GM12878 (cell line): ENCODE measurements at places on chromosomes 1 and 21.

- DNase-seq: no peak
Observed at GRCh38 chr1:237444120-237444790, 402.3 kb downstream of the RYR2 start.

DNA sequence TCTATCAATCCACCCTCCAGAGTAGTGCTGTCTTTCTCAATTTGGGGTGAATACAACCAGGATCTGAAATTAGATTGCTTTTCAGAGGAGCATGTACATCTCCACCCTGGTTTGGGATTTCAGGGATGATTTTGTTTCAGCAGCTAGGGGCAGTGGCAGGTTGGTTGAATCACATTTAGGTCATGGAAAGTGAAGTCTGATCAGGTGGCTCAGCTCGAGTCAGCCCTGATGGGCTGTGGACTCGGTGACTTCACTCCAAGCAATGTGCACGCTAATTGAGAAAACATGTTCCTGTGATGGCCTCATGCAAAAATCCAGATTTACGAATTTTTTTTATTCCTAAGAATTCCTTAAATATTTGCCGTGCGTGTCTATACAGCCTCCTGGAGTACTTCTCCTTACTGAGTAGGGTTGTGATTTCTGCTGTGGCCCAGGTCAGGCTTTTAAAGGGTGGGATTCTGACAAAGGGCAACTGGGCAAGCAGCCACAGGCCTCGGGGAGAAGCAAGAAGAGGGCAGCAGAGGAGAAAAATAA lies 7.5 kb downstream of the NGF start:
- DNase-seq: no peak

GRCh38 chr1:11134251-11134897 lies 34.7 kb upstream of the EXOSC10 start:
- no peak for DNase-seq

- DNase-seq: no peak
Observed at GRCh38 chr1:167763525-167764220, 41.9 kb downstream of the MPZL1 start.

DNA sequence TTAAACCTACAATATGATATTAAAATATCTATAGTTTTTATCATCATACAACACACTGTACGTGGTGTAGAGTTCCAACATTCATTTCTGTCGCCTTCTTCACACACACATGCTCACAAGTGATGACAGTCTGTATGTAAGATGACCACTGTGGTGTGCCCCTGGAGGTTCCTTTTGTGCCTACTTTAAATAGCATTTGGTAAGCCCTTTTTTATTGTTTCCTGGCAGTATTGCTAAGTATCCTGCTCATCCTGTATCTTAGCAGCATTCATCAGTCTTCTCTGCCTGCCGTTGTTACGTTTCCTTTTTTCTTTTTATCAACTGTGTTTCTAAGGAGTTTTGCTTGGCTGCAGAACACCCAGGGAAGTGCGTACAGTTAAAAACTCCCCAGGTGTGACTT lies 231.4 kb downstream of the CHRM3 start:
- no peak for DNase-seq

DNA sequence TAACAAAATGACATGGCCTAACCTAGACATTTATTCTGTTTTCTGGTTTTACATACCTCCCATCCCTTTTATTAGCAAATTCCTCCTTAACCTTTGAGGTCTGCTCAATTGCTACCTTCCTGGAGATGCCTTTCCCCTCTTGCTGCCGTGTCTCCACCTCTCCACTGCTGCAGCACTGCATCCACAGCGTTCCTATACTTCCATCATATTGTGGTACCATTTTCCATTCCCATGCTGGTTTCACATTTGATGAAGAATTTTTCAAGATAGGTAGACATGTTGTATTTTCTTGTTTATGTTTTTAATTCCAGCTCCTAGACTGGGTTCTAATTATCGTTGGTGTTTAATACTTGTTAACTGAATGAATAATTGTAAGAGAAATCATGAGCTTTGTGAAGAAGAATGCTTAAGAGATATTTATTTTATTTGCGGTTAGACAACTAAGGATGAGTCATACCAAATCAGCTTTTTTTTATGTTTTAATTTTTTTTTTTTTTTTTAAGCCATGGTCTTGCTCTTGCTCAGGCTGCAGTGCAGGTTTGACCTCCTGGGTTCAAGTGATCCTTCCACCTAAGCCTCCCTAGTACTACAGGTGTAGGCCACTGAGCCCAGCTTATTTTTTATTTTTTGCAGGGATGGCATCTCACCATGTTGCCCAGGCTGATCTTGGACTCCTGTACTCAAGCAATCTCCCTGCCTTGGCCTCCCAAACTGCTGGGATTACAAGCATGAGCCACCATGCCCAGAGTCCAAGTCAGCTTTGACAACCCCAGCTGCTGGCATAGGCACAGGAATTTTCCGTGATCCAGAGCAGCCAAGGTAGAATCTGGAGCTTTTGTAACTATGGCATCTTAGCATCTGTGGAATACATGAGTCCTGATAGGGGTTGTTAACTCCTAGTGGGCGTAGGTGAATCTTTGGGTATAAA lies 44.0 kb downstream of the ATP6V1G3 start:
- no peak for DNase-seq

DNA sequence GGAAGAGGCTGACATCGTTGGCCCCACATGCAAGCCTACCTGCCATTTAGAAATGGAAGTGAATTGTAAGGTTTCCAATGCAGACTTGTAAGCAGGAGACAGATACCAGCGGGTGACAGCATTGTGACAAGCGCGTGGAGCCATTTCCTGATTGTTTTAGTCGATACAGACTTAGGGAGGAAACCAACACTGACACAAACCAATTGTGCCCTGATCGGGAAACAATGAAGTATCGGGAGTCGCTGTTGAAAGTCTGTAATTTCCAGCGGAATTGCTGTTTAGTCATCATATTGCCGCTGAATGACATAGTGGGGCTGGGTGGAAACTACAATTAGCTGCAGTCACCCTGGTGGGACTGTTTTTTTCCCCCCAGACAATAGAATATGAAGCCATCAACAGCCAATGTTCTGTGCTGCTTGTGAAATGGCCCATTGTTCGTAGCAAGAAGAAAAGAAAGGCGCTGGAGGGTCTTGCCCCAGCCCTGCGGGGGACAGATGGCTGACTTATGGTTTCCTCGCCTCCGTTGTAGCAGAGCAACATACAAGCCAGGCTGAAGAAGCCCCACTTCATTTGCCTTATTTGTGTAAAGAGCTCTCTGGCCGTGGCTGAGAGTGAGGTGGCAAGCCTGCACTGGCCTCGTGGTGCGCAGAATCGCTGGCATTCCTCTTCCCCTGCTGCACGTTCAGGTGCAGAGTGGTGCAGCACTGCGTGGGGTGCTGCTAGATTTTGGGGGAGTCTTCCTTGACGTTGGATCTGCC lies 462.7 kb downstream of the CAMTA1 start:
- DNase-seq: no peak

DNA sequence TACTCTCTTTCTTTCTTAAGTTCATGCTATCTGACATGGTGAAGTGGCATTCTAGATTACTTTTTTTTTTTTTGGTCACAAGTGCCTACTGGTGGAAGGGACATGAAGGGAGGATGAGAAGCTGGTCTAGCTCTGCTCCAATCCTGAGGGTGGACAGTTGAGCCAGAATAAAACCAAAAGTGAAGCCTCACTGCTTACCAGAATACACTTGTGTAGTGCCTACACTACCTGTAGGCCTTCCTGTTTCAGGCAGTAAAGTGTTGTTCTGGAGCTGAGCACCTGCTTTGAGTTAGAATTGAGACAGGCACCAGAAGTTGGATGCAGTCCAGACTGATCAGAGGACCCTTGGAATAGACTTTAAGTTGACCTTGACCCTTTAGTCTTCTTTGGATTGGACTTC lies 40.4 kb upstream of the APOBEC4 start:
- peak; percentile 8 for DNase-seq

DNA sequence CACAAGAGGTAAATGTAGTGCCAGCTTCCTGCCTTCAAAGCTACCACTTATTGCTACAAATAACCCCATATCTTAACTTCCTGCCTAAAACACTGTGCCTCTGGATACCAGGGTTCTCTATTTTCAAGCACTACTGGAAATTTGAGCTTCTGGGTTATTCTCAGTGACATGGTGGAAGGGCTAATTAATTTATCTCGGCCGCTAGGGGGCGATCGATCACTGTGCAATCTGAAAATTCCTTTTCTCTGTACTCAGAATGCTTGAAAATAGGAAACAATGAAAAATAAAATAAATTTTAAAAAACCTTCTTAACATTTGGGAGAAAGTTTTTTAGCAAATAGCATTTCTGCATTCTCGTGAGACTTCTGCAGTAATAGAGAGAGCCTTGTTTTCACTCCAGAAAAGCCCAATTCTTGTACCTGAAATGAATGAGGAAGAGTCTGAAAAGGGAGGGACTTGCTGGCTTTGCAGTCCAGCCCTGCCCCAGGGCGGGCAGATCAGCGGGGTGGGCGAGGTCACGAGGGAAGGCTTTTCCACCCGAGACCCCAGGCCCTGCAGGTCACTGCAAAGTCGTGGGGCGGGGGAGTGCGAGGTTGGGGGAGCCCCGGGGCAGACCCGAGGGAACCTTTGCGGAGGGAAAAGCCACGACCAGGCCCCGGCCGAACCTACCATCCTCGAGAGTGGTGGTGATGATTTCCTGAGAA lies 276.7 kb downstream of the PCP4 start:
- DNase-seq: no peak

DNA sequence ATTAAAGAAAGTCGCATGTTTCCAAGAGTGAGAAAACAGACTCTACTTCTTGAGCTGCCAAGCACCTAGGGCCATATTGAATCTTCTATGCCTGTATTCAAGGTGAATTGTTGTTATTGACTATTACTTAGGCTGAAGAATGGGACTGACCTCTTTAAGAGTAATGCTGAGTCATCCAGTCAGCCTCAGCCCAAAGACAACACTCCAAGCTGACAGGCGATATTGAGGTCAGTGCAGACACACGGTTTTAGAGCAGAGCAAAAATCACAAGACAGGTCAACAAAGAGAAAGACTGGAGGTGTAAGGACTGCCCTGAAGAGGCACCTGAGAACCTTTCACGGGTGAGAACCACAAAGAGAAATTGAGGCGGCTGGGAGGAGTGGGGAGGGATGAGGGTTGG lies 146.9 kb downstream of the MIS18A start:
- DNase-seq: no peak

GRCh38 chr1:11053758-11054137 lies 6.1 kb downstream of the SRM start:
- no peak for DNase-seq

GRCh38 chr1:11680270-11681070 lies 478 bp downstream of the MAD2L2 start:
- no peak for DNase-seq

DNA sequence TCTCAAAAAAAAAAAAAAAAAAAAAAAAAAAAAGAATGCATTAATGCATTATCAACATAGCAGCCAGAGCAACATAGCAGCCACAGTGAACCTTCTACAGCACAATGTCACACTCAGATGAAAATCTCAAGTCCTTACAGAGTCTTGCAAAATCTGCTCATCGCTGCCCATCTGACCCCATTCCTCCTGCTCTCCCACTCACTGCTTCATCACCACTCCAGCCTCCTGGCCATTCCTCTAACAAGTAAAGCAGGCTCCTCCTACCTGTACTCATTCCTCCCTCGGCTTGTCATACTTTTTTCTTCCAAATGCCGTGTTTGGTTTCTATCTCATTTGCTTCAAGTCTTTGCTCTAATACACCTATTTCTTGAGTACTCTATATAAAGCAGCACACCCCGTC lies 29.5 kb downstream of the BRINP2 start:
- no peak for DNase-seq

DNA sequence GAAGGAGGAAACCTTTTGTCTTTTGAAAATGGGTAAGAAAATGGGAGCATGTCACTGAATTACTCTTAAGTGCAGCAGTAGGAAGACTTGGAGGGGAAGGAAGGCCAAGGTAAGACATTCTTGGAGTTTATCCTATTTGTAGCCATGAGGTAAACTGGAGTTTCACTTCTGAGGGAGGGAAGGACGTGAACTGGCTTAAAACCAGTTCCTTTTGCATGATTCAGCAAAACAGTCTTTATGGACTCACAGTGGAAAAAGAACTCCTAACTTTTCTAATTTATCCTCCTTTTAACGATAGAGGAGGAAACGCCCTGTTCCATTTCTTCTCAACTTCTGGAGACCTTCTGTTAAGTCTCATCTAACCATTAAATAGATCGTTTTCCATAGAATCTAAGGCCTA lies 2.5 kb downstream of the PRDX6 start:
- no peak for DNase-seq

DNA sequence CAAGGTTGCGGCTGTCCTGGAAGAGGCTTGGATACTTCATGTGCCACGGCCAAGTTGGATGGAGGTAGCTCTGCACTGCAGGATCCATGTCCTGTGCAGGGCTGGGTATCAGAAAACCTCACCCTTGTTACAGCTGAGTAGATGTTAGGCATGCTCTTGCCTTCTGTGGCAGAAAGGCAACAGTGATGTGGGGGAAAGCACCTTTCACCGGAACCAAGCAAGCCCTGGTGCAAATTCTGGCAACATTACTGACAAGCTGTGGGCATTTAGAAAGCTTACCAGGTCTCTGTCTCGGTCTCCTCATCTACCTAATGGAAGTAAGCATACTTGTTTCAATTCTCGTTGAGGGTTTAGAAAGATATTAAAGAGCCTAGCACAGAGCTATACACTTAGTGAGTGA lies 14.5 kb upstream of the CDCA8 start:
- DNase-seq: no peak

- DNase-seq: no peak
Observed at GRCh38 chr1:6512908-6513280, 21.4 kb upstream of the PLEKHG5 start.

DNA sequence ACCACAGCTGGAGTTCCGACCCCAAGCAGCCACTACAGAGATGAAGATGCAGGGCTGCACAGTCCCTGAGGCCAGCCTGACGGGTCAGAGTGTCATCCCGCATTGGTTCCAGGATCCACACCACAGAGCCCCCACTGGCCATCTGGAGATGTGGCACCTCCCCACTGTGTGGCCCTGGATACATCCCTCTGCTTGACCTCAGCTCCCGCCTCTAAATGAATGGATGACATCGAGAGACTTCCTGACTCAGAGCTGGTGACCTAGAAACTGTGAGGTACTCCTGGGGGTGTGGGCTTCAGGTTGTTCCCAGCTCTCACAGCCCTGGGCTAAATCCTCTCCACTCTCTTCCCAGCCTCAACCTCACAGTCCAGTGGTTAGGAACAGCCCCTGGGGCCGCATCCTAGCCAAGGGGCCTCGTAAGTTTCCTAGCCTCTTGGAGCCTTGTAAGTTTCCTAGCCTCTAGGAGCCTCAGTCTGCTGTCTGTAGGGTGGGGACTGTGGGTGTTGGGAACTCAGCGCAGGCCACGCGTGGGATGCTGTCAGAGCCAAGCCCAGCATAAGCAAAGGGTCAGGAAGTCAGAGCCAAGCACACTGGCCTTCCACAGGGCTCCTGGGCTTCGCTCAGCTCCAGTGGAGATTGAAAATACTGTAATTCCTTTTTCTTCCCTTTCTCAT lies 87.5 kb upstream of the RUNX3 start:
- DNase-seq: no peak

DNA sequence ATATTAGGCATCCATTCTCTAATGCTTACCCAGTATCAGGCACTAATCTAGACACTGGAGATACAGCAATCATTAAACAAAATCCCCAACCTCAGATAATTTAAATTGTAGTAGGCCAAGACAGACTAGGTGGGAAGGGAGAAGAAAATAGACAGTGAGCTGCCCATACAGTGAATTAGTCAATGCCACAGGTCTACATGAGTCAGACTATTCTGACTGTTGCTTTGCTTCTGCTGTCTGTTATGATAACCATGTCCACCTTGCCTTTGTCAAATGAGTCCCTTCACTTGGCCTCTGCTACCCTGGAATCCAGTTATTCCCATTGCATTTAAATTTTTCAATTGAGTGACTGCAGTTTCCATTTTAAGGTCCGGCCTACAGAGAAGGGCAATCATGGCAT lies 59.5 kb downstream of the PIK3R3 start:
- DNase-seq: no peak
